ENCODE measurements at places on chromosomes 16 and 17.
A peak's percentile ranks its signal among the peaks of the same experiment; 100 is the strongest.

- DNase-seq: no peak
Measured at GRCh38 chr16:69520800-69521602, 44.8 kb upstream of the NFAT5 start.

DNA sequence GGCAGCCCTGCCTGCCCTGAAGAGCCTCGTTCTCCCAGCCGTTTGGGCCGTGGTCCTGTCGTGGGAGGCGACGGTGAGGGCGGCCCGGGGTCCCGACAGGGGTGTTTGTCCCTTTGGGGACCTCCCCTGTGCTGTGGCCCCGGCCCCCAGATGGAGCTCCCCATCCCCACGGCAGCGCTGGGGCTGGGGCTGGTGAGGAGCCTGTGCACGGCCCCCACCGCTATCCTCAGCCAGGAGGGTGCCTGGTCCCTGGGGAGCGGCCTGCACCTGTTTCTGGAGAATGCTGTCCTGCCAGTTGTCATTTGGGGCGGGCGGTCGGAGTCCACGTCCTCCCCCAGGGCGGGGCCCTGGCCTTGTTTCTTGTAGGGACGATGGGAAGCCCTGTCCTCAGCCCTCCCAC lies 6.6 kb downstream of the CAPN15 start:
- DNase-seq: no peak

- DNase-seq: peak; percentile 99
Measured at GRCh38 chr17:61251939-61252865, 147.4 kb upstream of the TBX2 start.

GRCh38 chr16:79758615-79759346 lies 158.2 kb upstream of the MAF start:
- no peak for DNase-seq

DNA sequence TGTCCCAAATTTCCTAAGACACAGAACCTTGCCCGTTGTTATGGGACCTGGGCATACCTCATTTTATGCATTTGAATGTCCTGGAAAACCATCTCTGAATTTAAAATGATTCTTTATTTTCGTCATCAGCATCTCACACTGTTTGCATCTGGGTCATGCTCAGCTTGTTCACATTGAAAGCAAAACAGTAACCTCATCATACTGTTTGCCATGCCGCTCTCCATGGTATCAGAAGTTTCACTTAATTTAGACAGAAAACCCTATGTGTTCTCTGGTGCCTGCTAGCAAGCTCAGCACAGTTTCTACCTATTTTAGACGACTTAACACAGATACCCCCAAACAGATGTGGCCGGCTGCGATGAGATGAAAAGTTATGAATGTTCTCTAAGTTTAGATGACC lies 292.1 kb downstream of the SNX29 start:
- no peak for DNase-seq

All from AG09319 (cell line).